Stimulated activated CD8-positive, alpha-beta memory T cell treated with anti-CD3 and anti-CD28 coated beads, Interleukin-7, amount 100 ng/mL, for 1 hour (primary cell): ENCODE measurements at places on chromosomes 7 and 10.

DNA sequence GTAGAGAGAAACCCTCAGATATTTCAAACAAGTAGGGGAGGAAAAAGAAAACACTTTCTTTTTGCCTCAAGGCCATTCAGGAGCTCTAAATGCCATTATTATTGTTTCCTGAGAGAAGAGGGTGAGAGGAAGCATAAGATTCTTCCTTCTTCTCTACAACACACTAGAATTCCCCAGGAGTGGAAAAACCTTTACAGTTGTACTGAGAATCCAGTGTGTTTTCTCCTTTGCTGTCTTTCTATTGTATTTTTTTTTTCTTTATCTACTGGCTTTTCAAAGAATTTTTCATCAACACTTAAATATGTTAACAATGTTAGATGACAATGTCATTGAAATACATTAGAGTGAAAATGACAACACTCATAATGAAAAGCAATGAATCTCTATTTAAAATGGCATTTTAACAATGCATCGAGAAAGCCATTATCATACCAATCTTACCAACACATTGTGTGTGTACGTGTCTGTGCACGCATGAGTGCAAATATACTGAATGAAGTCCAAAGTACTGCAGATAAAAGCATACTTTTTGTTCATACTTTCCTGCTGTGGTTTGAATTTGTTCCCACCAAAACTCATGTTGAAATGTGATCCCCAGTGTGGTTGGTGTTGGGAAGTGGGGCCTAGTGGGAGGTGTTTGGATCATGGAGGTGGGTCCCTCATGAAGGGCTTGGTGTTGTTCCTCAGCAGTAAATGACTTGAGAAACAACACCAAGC lies 24.2 kb upstream of the MACC1 start:
- no peak for DNase-seq

DNA sequence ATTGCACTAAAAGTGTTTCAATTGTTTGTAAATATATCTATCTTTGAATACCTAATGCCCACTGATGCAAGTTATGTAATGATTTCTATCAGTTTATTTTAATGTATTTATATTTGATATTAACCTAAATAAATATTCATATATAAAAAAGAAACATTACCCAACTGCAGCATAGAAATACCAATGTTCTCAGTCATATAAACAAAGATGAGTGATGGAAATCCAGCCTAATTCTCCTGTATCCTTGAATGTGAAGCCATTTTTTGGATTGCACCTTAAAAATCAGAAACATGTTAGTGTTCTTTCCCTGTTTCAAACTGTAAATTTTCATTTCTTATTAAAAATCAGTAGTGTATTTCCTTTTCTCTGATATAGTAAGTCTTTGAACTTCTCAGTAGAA lies 305.8 kb upstream of the GNAI1 start:
- no peak for DNase-seq

DNA sequence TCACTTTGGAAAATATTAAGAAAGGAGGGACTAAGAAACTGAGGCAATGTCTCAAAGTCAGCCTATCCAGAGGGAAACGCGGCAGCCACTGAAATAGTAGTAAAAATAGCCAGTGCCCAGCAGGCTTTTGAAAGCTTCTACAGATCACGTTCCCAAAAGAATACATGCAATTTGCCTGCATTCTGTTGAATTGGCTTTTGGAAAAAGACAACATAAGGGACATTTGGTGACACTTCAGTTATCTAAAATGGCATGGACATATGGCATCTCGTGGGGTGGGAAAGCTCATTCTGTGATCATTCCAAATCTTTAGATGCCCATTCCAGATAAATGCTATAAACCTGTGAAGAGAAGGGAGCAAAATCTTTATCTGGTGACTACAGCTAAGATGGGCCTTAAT lies 82.8 kb upstream of the PDE1C start:
- DNase-seq: no peak

DNA sequence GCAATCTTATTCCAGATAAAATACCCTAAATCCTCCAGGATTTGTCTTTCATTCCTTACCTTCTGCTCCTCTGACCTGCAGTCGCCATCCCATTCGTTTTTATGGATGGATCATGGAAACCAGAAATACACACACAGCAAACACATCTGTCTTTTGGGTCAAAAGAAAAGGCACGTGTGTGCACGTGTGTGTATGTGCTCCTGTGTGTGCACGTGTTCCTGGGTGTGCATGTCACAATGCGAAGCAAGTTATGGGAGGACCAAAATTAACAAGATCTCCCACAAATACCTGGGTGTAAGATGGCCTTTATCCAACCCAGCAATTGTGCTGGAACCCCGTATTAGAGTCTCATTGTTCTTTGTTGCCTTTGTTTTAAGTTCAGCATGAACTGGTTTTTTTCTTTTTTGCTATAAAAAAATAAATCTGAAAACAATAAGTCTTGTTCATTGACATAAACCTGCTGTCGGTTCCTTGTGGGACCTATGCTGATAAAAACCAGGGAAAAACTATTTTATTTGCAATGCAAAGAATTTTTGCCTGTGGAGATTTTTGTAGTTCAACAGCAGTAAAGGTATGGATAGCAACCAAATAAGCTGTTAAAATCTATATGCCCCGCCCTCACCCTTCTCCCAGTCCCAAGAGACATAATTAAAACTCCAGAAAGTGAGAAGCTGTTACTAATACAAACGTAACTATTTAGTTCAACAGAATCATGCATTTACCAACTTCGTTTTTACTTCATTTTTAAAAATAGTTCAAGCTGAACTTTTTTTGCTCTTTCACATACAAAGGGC lies 229.6 kb downstream of the CREB5 start:
- DNase-seq: no peak

DNA sequence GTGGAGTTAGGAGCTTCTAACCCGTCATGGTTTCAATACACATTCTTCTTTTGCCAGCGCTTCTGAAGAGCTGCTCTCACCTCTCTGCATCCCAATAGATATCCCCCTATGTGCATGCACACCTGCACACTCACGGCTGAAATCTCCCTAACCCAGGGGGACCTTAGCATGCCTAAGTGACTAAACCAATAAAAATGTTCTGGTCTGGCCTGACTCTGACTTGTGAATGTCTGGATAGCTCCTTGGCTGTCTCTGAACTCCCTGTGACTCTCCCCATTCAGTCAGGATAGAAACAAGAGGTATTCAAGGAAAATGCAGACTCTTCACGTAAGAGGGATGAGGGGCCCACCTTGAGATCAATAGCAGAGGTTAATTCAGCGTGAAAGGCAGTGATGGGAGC lies 22.4 kb downstream of the PRSS2 start:
- no peak for DNase-seq

GRCh38 chr7:127885222-127885772 lies 145.9 kb downstream of the LRRC4 start:
- DNase-seq: no peak
